Activated CD8-positive, alpha-beta T cell treated with anti-CD3 and anti-CD28 coated beads for 36 hours (primary cell): ENCODE measurements at places on chromosomes 12 and 14.
A peak's percentile ranks its signal among the peaks of the same experiment; 100 is the strongest.

DNA sequence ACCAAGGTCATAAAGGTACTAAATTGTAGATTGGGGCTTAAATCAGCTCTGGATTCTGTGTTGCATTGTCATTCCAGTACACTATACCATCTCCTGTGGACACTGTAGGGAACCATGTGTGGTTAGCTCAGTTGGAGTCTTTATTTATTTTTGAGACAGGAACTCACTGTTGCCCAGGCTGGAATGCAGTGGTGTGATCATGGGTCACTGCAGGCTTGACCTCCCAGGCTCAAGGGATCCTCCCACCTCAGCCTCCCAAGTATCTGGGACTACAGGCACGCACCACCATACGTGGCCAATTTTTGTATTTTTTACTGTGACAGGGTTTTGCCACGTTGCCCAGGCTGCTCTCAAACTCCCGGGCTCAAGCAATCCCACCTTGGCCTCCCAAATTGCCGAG lies 6.7 kb downstream of the PAPOLA start:
- DNase-seq: no peak

DNA sequence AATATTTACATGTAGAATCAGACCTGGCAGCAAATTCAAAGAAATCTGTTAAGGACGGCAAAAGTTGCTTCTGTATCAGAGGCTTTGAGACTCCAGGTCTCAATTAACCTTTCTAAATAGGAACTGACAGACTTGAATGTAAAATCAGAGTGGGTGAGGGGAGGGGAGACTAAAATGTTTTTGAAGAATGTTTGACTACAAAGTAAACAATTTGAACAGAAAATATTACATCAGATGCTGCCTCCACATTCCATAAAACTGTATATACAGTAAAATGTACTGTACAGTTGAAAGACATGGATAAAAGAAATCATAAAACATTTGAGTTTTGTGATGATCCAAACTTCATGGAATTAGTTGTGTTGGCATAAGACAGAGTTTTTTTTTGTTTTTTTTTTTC lies 49.5 kb upstream of the POC1B start:
- DNase-seq: no peak

- DNase-seq: no peak
These were observed 12.6 kb downstream of the DDX55 start for GRCh38 chr12:123614531-123614930.

DNA sequence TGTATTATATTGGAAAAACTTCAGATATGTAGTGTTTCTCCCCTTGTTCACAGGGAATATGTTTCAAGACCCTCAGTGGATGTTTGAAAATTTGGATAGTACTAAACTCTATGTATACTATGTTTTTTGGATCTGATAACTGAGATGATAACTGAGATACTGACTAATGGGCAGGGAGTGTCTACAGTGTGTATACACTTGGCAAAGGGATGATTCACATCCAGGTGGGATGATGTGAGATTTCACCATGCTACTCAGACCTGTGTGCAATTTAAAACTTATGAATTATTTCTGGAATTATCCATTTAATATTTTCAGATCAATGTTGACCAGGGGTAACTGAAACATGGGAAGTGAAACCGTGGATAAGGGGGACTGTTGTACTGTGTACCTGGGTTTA lies 13.8 kb downstream of the RAD51B start:
- DNase-seq: no peak

GRCh38 chr12:96465896-96466295 lies 23.5 kb upstream of the CFAP54 start:
- DNase-seq: no peak

GRCh38 chr14:80477388-80478160 lies 266.3 kb upstream of the DIO2 start:
- no peak for DNase-seq

GRCh38 chr14:64614166-64614565 lies 64.4 kb downstream of the PPP1R36 start:
- no peak for DNase-seq

GRCh38 chr12:12025799-12026386 lies 44.8 kb upstream of the BCL2L14 start:
- no peak for DNase-seq

DNA sequence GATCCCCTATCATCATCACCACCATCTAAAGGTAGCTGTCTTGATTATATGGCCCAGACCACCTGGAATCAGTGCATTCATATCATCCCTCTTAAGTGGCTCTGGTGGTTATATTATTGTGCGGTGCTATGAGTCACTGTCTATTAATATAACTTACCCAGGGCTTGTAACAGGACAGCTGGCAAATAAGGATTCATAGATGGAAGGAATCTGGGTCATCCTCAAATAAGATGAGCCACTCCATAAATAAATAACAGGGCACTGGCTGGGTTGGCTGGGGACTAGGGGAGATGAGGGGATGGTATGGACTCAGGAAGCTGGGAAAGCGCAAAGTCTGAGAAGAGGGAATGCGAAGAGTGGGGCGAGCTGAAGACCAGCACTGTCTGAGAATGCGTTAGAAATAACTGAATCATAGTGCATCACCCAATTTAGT lies 216.1 kb downstream of the NUAK1 start:
- DNase-seq: no peak

DNA sequence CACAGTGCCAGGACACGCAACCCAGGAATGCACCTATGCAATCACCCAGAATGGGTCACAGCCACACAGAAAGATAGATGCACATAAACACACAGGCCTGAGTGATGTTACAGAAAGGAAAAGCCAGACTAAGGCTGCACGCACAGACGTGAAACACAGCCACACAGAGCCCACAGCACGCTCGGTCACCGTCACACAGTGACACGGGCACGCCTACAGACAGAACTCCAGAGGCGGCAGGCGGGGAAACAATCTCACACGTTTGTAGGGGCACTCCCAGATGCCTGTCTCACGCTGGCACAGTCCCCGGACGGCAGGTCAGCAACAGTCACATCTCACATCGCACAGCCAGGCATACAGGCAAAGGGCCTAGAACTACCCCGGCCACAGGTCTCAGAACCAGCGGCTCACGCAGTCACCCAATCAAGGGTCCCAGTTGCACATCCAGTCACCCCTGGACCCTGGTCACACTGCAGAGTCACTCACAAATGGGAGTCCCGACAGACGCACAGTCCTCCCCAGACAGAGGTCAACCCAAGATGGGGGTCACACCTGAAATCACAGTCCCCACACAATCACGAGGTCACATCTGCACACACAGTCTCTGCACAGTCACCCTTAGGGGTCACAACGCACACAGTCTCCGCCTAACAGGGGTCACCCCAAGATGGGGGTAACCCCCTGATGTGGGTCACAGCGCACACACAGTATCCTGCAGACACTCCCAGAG lies 790 bp downstream of the SSH1 start:
- peak; percentile 79 for DNase-seq

GRCh38 chr12:22333186-22333712 lies 1.3 kb downstream of the ST8SIA1 start:
- no peak for DNase-seq

DNA sequence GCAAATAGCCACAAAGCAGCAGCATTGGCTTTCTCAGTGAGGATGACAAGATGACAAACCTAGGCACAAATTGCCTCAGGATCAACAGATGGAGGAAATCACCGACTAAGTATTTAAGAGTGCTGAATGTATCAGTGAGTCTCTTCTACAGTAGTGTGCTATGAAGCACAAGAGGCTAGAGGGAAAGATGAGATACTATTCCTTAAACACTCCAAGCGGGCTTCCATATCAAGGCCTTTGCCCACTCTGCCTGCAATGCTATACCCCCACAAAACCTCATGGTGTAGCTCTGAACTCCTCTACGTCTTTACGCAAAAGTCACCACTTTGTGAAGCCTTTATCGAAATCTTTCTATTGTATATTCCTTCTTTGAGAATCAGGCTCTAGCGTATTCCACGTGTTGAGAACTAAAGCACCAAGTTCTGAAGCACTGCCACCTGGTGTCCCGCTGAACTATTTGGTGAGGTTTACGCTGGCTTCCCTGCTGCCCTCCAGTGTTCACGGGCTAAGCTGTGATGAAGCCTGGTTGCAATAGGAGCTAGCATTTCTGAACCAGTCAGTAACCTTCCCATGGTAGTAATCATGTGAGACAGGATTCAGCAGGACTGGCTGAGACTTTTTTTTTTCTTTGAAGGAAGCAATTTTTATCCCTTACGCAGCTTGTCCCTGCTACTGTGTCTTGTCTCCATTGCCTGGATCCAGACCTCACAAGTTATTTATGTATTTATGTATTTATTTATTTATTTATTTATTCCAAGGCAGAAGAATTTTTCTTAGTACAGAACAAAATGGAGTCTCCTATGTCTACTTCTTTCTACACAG lies 426.5 kb upstream of the OR4E1 start:
- DNase-seq: peak; percentile 79

DNA sequence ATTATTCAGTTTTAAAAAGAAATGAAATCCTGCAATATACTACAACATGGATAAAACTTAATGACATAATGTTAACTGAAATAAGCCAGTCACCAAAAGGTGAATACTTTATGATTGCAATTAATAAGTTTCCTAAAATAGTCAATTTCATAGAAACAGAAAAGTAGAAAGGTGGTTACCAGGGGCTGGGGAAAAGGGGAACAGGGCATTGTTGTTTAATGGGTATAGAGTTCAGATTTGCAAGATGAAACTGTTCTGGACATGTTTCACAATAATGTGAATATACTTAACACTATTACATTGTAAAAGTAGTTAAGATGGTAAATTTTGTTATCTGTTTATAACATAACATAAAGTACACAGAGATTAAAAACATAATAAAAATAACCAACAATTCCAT lies 550.9 kb downstream of the CCER1 start:
- DNase-seq: no peak

DNA sequence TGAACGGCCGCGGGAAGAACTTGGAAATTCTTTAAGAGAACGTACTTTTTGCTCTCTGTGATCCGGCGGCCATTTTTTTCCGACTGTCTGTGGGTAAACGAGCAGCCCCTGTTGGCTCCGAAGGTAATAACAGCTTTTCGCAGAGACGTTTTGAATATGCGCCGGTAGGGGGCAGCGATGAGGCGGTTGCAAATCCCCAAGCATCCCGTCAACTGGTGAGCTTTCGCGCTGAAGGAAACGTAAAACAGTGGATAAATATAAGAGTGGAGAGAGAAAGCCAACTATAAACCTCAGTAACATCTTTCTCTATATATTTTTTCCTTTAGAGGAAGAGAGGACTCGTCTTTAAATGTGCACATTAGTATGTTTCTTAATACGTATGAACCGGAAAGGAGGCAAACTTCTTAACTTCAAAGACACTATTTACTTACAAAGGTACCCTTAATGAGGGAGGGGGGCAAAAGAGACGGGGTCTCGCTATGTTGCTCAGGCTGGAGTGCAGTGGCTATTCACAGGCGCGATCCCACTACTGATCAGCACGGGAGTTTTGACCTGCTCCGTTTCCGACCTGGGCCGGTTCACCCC lies 9.6 kb upstream of the NEMF start:
- peak; percentile 92 for DNase-seq

- DNase-seq: no peak
These were observed 7.1 kb downstream of the NCOR2 start for GRCh38 chr12:124560146-124560890.

DNA sequence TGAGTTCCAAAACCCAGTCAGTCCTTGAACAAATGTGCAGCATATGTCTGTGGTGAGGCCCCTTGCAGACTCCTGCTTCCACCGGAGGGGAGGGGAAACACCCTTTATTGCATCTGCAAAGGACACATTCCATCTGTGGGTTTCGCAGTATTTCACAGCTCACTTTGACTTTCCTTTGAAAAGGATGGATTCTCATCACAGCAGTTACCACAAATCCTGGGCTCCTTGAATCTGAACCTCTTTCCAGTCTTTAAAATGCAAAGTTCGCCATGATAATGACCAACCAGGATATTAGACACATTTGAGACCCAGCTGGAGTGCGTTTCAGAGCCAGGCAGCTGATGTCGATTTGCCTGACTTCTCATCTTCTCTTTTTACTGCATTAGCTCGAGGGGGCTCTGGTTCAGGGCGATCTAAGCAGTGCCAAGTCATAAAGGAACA lies 242.4 kb downstream of the SLC15A4 start:
- no peak for DNase-seq

DNA sequence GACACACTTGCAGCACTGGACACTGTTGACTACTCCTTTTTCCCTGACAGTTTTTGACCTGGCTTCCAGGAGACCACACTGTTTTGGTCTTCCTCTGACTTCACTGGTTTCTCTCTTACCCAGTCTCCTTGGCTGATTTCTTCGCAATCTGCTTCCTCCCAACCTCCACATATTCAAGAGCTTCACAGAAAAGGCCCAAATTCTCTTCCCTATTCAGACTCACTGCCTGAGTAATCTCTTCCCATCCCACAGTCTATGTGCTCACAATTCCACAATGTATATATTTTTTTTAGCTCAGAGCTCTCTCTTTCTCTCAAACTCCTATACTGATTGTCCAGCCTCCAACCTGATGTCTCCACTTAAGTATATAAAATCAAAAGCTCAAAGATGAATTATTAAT lies 115.4 kb downstream of the SINHCAF start:
- no peak for DNase-seq

GRCh38 chr12:92143686-92144630 lies 1.7 kb downstream of the BTG1 start:
- peak; percentile 83 for DNase-seq

GRCh38 chr12:68452078-68452715 lies 120.0 kb upstream of the MDM1 start:
- DNase-seq: no peak

GRCh38 chr12:111084158-111084557 lies 163.8 kb upstream of the MYL2 start:
- DNase-seq: no peak

DNA sequence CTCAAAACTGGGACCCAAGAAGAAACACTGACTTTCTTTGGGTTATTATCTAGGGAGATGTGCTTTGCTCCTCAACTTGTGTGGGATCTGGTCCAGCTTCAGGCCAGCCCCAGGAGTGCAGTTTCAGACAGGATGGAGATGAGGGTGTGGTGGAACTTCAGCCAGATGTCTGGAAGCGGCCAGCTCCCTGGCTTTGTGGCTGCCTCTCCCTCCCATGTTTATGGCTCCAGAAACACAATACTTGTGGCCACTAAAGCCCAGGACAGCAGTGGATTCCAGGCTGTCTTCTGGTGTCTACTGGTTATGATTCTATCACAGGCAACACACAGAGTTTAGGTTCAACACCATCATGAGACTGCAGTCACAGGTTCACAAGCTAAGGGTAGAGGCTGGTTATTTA lies 44.2 kb upstream of the EMP1 start:
- DNase-seq: no peak

- DNase-seq: peak; percentile 76
These were observed 76.6 kb upstream of the GZMB start for GRCh38 chr14:24710403-24711112.
